ENCODE measurements at places on chromosomes 7 and 10.

DNA sequence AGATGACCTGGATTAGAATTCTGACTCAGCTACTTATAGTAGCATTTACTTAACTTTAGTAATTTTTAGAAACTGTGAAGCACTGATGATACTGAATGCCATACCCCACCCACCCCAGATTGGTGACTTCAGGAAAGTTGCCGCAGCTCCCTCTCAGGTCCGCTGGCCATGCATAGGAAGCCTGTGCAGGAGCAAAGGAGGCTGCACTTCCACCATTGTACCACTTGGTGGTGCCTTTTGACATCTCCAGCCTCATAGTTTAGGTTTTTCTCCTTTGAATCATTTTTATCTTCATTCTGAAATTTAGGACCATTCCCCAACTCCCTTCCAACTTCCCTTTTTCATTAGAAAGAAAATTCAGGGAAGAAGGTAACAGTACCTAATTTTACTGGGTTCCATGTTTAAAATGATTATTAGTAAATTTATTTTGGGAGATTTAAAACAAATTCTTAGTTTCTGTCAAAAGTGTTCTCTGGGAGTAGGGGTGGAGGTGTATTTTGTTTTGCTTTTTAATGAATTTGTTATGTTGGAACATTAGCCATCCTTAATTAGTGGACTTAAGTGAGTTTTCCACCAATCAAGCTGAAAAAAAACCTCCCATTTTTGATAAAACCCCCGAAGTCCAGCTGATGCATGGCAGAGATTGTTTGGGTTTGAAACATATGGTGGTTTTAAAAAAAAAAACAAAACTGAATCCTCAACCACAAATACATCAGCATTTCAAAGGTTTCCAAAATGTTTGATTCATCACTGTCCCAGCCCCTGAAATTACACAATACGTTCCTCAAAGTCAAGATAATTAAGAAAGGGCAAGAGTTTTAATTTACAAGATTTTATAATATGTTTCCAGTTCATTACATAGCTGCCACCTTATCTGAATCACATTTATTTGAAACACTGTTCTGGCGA is 109.6 kb downstream of the WNT2 start:
- peak; percentile 61 for DNase-seq

GRCh38 chr7:74097937-74098614 is 14.5 kb downstream of the LIMK1 start:
- DNase-seq: no peak

DNA sequence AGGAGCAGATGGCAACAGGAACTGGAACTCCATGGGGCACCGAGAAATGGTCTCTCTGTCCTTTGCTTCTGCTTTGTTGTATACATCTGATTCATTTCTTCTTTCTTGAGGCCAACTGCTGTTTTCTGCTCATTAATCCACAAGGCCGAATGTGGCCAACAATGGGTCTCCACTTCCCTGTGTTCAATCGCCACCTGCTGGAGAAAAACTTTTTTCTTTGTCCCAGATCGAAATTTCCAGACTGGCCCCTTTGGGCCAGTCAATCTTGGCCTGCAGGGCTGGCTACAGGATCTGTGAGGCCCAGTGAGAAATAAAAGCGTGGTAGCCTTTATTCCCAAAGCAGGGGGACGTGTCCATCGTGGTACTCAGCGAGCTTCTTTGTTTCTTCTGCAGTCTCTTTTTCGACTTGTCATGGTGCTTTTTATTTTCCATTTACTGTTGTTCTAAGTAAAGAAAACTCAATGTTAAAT is 58.8 kb downstream of the PARP12 start:
- DNase-seq: no peak

DNA sequence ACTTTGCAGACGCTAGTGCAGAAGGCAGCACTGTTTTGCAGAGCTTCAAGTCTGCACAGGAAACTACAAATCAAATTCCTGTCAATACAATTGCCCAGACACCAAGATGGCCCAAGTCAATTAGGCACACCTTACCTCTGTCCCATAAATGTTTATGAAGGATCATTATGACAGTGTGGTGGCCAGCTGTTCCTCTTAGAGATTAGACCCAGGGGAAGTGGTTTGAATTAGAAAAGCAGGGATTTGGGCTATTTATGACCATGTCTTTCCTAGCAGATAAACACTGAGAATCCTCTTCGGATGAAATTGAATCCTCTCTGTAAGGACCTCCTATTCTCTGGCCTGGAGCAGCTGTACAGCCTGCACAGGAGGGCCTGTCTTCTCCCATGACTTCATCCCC is 9.9 kb upstream of the NEUROG3 start:
- DNase-seq: no peak

GRCh38 chr7:100693312-100694097 is 545 bp downstream of the GIGYF1 start:
- DNase-seq: no peak

DNA sequence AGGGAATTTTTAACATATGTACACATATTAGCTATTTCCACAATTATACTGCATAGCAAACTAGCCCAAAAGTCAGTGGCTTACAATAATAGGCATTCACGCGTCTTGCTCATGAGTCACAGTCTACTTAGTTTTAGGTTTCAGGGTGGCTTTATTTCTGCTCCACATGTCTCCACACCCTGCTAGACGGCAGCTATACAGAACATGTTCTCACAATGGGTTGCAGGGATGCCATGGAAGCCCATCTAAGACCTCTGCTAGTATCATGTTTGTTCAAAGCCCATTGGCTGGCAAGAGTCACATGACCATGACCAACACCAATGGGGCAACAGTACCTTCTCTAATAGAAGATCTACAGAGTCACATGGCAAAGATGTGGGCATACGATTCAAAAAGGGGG is 96.3 kb upstream of the NEBL start:
- DNase-seq: no peak

GRCh38 chr10:120483651-120484301 is 26.7 kb downstream of the PLPP4 start:
- no peak for DNase-seq

DNA sequence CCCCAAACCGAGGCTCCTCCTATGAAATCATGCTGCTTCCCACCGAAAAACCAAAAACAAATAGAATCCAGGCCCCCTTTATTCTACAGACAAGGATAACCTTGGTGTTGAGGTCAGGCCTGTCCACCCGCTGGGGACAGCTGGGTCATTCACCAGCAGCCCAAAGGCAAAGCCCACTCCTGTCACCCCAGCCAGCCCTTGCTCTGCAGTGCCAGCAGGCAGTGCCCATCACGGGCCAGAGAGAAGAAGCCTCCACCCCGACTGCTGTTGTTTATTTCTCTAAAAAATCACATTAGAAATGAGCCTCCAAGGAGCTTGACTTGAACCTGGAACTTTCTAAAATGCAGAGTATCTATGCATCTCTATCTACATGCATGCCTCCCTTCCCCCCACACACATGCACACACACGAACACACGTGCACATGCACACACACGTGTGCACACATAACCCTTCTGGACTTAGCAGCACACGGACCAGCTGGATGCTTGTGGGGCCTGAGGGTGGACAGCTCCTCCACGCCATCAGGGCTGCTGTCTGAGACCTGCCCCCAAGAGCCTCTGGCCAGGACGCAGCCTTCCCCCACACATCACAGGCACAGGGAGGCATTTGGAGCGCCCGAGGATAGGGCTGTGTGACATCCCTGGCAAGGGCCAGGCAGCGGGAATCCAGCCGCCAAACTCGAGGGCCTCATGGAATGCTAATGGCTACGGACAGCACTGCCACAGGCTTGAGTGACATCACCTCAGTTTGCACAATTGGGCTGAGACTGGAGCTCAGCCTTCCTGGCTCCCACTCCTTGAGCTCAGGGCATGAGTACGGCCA is 22.8 kb downstream of the PRKAG2 start:
- DNase-seq: no peak

- no peak for DNase-seq
Measured at GRCh38 chr7:2066251-2066919, 166.4 kb downstream of the MAD1L1 start.

- no peak for DNase-seq
Measured at GRCh38 chr10:1036341-1036791, 10.7 kb upstream of the IDI2 start.

- DNase-seq: no peak
Measured at GRCh38 chr7:113188396-113188795, 70.0 kb upstream of the SMIM30 start.
